NCI-H1694 (cell line): ENCODE measurements at places on chromosomes 3 and 15.

DNA sequence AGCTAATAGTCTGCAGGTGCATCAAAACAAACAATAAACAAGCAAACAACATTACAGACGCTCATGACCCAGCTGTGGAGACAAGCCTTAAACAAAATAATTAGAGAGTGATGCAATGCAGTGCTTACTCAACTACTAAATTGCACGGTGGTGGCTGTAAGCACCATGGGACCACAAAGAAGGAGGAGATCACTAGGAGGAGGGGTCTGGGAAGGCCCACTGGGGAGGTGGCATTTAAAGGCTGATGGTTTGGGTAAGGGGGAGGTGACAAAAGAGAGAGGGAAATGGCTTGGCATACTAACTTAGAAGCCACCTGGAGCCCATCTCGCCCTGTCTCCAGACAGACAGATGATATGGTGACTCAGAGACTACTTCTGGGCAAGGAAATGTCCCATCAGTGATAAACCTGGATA is 516.7 kb downstream of the FOXP1 start:
- DNase-seq = no peak

DNA sequence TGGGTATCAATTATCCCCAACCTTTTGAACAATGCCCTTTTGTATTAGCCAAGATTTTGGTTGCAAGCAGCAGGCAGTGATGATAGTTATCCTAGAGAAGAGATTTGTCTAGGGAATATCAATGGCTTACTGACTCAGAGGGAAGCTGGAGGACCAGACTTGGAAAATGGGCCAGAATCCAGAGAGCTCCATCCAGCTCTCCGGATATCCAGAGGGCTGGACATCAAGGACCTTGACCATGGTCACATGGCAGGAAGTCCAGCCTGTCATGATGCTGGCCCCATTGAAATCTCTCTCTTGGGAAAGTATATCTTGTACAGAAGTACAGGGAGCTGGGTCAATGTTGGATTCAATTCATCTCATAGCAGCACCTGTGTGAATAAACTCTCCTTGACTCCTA is 148.5 kb upstream of the PDZRN3 start:
- no peak for DNase-seq

DNA sequence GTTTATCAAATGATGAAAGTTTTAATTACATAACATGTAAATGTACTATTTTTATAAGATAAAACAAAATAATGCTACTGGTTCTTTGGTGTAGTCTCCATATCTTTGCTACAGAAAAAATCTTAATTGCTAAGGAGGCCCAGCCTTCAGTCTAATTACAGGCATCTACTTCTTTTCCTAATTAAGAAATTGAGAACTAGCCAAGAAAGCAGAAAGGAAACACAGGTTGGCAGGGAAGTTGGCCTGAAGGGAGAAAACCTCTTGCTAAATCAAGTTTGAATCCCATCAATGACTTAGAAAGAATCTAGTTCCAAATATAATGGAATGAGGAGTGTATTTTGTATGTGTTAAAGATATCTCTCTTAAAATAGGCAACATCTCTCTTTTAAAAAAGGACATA is 212.4 kb upstream of the ARL6 start:
- no peak for DNase-seq

DNA sequence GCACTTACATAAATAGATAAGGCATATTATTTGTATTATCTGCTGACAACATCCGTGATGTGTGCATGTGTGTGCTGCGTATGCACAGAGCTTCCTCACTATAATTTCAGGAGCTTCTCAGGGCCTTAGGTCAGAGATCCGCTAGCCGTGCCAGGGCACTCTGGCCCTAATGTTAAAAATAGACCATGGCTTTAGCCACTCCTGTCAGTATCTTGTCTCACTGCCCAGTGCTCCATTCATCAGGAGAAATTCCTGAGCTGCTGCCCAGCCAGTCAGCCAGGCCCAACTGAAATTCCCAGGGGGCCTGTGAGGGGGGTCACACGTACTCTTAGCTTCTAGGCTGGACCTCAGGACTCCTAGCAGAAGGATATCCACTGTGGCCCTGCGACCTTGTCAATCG is 70.0 kb upstream of the ABHD2 start:
- no peak for DNase-seq

GRCh38 chr3:174495928-174496327 is 363.2 kb upstream of the NAALADL2 start:
- no peak for DNase-seq

DNA sequence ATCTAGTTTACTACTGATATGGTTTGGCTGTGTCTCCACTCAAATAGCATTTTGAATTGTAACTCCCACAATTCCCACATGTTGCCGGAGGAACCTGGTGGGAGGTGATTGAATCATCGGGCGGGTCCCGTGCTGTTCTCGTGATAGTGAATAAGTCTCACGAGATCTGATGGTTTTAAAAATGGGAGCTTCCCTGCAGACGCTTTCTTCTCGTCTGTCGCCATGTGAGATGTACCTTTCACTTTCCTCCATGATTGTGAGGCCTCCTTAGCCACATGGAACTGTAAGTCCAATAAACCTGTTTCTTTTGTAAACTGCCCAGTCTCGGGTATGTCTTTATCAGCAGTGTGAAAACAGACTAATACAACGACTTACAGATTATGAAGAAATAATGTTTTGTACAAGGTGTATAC is 35.6 kb upstream of the PYDC2 start:
- no peak for DNase-seq

DNA sequence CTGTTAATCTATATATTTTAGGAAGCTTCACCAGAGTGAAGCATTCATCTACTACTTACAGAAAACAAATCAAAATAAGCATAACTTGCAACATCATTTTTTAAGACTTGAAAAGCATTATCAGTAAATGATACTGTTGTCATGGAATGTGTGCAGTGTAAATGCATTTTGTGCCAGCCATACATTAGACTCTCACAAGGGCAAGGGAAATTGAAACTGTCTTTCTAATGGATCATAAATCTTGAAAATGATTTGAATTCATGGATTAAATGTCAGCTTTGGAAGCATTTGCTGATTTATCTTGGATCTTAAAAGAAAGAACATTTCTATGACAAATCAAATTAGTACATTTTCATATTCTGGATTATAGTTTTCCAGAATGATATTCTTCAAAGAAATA is 338.3 kb upstream of the SGO1 start:
- no peak for DNase-seq

- no peak for DNase-seq
Observed at GRCh38 chr3:184381261-184382224, 1.7 kb downstream of the CHRD start.

- no peak for DNase-seq
Observed at GRCh38 chr15:48778331-48778730, 32.5 kb downstream of the CEP152 start.

DNA sequence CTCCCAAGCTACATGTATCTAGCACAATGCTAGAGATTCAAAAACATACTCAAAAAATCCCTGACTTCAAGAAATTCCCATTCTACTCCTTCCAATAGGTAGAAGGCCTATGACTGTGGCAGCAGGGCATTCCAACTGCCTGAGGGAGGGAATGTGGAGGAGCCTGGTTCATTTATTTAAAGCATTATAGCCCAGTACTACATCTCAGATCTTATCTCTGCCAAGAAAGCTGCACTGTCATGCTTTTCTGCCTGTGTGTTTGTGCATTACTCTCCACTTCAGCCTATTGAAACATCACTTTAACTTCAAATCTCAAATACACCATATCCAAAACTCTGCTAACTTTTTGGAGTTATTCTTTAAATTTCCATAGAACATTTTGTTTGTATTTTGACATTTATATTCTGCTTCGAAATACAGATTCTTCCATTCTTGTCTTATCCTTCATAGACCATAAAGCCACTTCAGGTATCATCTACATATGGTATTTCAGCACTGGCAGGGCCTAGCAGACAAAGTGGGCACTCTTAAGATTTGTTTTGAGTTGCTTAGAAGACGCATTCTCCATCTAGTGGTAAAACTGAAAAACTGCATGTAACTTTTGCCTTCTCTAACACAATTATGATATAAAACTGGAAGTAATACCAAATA is 59.1 kb upstream of the NEDD4 start:
- no peak for DNase-seq

DNA sequence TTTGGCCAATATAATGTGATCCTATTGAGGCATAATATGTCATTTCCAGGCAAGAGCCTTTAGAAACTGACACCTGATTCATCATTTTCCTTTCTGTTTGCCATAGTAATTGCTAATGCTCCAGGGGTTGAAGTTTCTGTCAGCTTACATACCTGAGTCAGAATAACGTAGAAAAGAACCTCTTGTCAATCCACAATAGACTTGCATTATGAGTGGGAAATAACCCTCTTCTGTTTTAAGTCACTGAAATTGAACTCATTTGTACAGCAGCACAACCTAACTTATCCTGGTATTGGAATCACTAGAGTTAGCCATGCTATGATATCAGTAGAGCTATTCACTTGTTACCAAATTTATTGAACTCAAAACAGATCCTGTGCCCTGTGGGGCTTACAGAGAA is 101.7 kb upstream of the TP63 start:
- DNase-seq = no peak

GRCh38 chr3:10342781-10343180 is 21.9 kb upstream of the SEC13 start:
- no peak for DNase-seq

GRCh38 chr15:61035311-61035710 is 193.8 kb downstream of the RORA start:
- no peak for DNase-seq

DNA sequence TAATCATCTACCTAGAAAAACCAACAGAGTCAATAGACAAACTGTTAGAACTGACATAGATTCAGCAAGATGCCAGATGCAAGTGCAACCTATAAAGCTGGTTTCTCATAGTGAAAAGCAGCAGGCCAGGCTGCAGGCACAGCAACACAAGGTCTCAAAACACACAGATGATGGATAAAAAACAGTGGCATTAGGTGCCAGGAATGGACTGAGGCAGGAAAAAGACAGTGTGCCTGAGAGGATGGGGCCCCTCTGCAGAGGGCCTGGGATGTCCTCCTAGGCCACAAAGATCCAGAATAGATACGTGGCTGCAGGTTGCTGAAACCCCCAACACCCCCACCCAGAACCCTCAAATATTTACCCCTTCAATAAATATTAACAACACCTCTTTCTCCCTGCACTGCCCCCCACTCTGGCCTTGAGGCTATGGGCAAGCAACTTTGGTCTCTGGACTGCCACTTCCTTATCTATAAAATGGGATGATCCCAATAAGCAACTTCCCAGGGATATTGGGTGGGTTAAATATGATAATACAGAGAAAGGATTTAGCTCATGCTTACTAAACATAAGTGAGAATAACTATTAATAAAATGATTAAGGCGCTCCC is 35.2 kb upstream of the FGD5 start:
- no peak for DNase-seq

DNA sequence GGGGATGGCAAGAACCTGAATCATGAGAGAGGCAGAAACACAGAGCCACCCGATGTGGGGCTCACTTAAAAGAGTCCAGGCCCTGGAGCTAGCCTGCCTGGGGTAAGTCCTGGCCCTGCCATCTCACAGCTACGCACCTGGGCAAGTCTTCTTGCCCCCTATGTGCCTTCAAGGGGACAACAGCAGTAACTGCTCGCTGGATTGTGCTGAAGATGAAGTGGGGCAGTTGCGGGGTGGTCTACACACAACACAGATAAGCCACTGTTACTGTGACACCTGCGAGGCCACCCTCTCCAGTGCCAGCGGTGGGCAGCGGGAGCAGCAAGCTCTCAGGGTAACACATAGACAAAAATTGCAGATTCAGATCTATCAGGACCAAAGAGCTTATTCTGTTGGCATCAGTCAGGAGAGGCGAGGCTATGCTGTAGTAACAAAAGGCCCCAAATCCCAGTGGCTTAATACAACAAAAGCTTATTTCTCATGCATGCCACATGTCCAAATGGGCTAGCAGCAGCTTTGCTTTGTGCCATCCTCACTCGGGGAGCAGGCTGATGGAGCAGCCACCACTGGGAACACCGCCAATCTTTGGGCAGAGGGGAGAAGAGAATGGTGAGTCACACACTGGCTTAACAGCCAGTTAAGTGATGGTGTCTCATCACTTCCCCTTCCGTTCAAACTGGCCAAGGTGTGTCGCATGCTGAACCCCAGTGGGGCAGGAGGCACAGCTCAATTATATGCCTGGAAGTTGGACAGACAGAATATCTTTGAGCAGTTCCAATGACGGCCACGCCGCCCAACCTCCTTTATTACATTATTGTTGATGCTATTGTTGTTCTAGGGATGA is 78.3 kb downstream of the WNT7A start:
- no peak for DNase-seq

- peak; percentile 82 for DNase-seq
Observed at GRCh38 chr3:141093397-141093796, 42.2 kb downstream of the SPSB4 start.

DNA sequence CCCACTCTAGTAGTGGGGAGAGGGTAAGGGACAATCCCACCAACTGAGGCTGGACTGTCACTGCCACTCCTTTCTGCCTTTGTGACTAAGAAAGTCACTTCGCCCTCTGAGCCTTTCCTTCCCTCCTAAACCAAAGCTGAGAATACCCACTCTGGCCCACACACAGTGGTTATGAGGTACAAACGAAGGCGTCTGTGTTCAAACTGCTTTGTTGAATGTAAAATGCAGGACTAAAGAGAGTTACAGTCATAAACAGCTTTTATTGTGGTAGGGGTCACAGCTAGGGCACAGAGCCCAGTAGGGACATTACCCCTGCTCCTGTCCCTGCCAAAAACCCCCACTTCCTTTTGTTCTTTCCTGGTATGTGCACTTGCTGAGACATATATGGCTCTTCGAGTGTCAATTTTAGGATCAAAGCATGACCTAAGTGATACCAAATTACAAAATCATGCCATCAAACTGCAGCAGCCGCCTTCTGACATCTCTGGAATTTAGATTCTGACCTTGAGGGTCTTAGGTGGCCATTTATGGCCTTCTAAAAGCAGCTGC is 45.1 kb downstream of the CTDSPL start:
- DNase-seq = no peak

- DNase-seq = no peak
Observed at GRCh38 chr3:135383301-135383700, 582.2 kb upstream of the PPP2R3A start.

DNA sequence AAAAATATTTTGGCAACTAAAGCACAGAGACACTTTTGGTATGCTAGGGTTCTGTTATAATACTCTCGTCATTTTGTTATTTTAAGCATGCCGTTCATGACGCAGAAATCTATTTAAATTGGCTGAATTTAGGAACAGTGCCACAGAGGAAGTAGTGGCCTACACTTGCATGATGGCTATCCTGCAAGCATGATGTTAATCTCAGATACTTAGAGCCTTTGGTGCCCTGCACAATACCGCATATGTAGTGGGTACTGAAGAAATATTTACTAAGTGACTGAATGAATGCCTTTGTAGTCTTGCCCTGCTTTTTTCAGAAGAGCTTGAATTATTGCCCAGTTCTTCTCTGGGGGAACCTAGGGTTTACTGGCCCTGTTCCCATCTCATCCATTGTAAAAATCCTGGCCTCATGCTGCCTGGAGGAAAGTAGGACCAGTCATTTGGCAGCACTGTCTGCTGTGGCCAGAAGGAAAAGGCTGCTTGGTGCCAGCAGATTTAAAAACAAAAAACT is 79.0 kb downstream of the SERPINI1 start:
- no peak for DNase-seq

- no peak for DNase-seq
Observed at GRCh38 chr3:156120528-156121251, at the start of gene KCNAB1. Gene KCNAB1 (plus strand): TSS chr3:156120578.
